Ascending aorta (tissue), 2 donors: ENCODE measurements at places on chromosomes 4 and X.
A peak's percentile ranks its signal among the peaks of the same experiment; 100 is the strongest.

GRCh38 chrX:151153667-151154066, 22.7 kb upstream of the GPR50 start:
- DNase-seq, result no peak

- no peak for DNase-seq
Observed at GRCh38 chr4:94650690-94651089, 107.1 kb upstream of the BMPR1B start.

DNA sequence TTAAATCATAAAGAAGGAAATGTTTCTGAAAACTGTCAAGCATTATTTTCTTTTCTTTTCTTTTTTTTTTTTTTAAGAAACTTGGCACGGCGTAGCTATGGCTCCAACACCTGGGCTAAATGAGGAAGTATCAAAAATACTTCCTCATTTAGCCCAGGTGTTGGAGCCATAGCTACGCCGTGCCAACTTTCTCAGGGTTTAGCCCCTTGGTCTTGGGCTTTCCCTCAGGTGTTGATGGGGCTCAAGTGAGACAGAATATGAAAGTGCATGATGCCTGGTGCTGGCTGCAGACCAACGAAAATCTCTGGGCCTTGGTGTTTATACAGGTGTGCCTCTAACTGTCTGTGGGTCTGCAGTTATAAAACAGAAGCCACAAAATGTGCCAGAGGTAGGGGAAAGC, 132.7 kb downstream of the ARHGAP24 start:
- no peak for DNase-seq

DNA sequence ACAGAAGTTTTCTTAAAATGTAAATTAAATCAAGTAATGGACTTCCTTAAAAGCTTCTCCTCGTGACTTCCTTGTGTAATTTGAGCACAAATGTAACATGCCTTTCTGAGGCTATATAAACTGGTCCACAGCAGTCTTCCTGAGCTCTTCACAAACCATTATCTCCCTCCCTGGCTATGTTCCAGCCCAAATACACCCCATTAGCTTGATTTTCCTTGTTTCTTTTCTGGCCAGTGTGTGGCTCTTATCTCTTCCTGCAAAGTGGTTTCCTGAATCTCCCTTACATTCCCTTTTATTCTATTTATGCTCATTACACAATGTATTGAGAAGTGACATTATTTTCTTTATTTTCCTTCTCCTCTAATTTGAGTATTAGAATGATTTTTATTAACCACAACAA, 1085.3 kb upstream of the PCDH10 start:
- DNase-seq, result no peak

GRCh38 chr4:168478868-168479267, 1.4 kb downstream of the DDX60L start:
- no peak for DNase-seq

GRCh38 chrX:70446380-70447350, 2.0 kb downstream of the DLG3 start:
- DNase-seq, result no peak

GRCh38 chrX:8861908-8862307, 60.7 kb upstream of the FAM9A start:
- no peak for DNase-seq

DNA sequence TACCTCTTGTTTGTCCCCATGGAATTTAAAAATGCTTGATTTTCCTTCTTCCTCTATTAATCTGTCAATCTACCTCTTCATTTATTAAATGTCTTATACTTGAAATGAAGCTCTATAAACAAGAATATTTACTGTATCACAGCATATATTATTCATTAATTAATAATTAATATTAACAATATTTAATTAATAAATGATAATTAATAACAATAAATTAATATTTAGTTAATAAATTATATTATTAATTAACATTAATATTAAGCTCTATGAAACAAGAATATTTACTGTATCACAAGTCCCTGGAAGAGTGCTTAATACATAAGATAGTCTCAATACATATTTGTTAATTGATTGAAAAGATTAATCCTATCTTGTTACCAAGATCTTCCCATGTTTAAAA, 306.6 kb downstream of the STPG2 start:
- DNase-seq, result no peak

DNA sequence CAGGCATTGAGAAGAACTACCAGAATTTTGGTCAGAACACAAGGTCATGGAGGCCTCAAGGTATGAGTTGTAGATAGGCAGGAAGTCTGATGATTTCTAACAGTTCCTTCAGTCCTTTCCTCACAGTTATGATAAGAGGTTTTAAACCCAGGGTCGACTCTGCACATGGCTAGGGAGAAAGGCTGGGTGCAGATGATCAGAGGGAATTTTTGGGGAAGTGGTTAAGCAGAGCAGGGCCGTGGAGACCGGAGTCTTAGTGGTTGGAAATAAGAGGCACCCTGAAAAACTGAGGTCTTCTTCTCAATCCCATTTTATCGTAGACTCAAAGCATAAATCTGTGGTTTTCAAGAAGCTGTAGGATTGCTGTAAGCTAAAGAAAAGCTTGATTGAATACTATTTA, 118.5 kb upstream of the ANK2 start:
- DNase-seq, result no peak

- no peak for DNase-seq
Observed at GRCh38 chr4:40331101-40331745, 3.9 kb upstream of the CHRNA9 start.

DNA sequence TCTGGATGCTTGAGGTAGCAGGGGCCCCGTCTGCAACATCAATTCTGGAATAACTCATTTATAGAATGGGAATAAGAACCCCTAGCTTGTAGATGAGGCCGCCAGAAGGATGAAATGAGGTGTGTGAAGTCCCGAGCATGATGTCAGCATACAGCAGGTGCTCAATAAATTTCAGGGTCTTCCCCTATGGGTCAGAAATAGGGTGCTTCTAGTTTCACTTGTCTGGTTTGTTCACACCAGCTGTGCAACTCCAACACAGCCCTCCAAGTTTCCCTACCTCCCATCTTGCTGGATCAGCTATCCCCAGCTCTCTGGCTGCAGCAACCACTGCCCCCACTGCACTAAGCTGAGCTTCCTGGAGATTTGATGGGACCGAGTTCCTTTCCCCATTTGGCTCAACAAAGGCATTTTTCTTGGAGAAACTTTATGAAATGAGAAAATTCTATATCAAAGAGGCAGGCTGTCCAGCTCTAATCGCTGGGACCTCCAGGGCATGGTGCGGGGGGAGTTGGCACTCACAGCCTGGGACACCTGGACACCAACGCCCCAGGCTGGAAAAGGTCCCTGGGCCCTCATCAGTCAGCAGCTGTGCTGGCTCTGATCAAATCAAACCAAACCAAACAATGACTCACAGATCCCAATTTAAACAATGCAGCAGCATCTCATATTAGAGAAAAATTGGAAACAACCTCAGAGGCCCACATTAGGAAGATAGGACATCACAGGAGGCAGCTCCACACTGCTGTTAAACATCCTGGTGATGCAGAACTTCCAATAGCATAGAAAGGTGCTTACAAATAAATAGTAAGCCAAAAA, 13.3 kb downstream of the SLC2A9 start:
- DNase-seq, result no peak

GRCh38 chr4:45346816-45347435, 620.6 kb upstream of the GNPDA2 start:
- no peak for DNase-seq

GRCh38 chr4:184420402-184420801, 53.9 kb downstream of the IRF2 start:
- no peak for DNase-seq

GRCh38 chrX:6667048-6667768, 132.3 kb upstream of the VCX3A start:
- no peak for DNase-seq

DNA sequence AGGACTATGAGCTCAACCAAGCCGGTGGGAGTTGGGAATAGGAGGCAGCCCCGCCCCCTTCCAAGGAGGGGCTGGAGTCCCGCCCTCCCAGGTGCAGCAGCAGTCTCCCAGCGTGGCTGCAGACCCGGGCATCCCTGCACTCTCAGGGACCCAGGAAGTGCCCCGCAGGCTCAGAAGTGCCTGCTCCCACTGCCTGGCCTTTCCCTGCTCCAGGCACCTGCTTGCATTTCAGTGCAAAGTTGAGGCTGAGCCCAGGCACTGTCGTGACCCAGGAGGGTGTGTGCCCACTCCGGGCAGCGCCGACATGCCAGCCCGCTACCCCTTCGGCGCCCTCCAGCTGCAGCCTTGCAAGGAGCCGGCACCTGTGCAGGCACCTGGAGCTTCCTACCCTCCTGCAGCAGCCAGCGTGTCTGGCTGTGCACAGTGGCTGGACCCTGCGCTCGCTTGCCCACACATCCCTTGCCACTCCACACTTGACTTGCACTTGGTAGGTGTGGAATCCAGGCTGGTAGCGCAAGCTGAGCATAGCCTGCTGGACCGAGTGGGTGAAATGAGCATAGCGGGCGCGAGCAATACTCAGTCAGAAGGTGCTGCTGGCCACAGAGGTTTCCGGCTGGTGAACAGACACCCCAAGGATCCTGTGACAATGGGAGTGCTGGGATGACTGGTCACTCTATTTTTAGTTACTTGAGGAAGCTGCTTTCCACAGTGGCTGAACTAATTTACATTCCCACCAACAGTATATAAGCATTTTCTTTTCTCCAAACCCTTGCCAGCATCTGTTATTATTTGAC, 236.3 kb downstream of the PCDH10 start:
- no peak for DNase-seq

GRCh38 chr4:13160920-13161319, 323.2 kb downstream of the RAB28 start:
- DNase-seq, result no peak

DNA sequence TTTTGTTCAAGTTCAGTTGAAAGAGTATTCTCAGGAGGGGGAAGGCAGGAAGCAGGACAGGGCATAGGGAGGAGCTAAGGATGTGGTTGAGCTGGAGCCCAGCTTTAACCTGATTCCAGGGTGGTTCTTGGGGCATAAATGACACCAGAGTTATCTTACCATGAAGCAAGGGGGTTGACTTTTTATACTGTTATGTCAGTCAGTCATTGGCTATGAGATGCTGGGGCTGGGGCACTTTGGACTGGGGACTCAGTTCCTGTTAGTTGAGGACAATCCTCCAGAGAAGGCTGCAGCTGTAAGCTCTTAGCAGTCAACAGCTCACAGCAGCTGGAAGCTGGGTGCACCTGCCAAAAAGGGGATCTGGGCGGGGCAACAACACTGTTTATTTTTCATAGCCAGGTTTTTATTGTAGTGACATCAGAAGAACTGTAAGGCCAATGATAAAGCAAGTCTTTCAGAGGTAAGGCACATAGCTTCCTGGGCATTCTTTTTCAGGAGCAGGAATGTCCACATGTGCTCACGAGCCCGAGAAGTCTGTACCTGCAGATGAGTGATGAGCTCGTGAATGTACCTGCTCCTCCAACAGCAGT, 78.5 kb downstream of the MID1IP1 start:
- DNase-seq, result no peak

DNA sequence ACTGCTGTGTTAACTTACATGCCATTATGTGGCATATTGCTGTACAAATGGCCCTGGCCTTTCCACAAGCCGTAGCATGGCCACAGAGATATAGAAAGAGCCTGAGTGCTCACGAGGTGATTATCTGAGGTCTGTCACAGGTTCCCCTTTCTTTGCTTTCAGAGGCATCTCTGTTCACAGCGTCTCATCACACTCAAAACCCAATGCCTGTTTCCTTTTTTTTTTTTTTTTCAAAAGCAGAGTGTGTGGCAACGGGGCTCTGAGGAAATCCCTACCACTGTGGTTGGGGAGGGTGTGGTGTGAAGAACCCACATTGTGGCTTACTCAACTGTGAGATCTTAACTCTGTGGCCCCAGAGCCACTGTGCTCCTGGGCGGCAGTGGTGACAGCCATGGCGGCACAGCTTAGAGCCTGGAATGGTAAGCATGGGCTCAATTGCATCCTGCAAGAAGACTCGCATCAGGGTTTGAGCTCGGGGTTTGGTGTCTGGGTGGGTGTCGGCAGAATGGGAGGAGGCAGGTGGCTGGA, 30.8 kb downstream of the RTL5 start:
- DNase-seq, result no peak

- DNase-seq, result no peak
Observed at GRCh38 chr4:10504570-10505179, 47.4 kb upstream of the ZNF518B start.

DNA sequence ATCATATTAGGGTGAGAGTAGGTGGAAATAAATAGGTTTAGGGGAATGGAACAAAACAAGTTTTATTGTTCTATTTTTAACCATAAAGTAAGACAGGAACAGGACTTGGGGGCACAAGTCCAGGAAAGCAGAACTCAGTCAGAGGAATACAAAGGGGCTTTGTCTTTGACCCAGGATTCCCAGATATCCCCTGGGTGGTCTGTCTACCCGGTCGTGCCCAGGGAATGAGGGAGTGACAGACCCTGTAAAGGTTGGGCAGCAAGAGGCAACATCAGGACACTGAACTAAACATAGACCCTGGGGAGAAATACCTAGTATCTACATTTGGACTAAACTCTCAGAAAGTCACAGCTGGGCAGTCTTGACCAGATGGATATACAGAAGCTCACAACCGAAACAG, 50.6 kb downstream of the PTCHD1 start:
- DNase-seq, result no peak

DNA sequence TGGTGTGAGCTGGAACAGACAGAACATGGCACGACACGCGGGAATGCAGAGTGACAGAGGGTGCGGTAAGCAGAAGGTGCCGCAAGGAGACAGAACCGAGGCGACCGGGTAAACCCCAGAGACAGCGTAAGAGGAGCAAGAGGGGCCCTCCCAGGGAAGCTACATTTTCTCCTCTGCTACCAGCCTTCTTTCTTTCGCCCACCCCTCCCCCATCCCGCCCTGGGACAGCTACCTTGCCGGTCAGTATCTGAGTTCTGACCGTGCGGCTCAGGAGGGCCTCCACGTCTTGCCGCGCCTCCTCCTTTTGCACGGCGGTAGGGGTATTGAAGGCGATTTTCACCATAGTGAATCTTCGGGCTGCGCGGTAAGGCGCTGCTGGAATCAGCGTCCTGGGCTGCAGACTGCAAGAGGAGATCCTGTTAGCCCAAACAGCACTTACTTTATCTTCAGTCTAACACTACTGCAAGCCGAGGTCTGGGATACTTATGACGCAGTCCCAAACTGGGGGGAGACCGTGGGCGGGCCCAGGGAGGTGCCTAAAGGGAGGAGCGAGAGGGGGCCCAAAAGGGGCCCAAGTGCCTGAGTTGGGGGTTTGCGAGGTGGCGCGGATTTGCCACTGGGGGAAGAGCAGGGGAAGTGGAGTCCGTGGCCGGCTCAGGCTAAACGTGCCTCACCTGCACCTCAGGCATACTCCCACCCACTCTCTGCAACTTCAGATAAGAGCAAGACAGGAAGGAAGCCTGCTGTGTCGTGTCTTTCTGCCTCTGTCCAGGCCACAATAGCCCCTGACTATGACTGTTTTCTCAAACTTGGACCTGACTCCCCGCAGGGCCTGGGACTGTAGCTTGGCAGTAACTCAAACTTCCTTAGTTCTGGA, at the start of gene ITM2A:
Gene ITM2A, minus strand, starts transcription at position 462 of the 877 bp plus-strand sequence. Its CDS starts 119 bp downstream, at position 343.
- peak; percentile 67 for DNase-seq

GRCh38 chr4:126361287-126361686, 1046.5 kb downstream of the FAT4 start:
- DNase-seq, result no peak

- no peak for DNase-seq
Observed at GRCh38 chrX:148271263-148271662, 229.2 kb upstream of the AFF2 start.

- DNase-seq, result no peak
Observed at GRCh38 chr4:109873791-109874514, 26.0 kb downstream of the LRIT3 start.

GRCh38 chrX:19543951-19544381, 28.7 kb upstream of the MAP3K15 start:
- DNase-seq, result no peak

GRCh38 chrX:46169808-46170207, 375.4 kb downstream of the ZNF674 start:
- no peak for DNase-seq
